ENCODE measurements at places on chromosomes 1 and 21. TPM values are rescaled to one million over a fixed set of nuclear protein-coding genes. Genes with fewer than 3 reads are reported as not detected.

Gene RPTN
- not detected for total RNA-seq

Gene ATP6V0B
- total RNA-seq: 123 TPM

Gene SPRR1B
- not detected for total RNA-seq

Gene ATP1A4
- total RNA-seq: not detected

Gene IFI44L
- total RNA-seq: 80.7 TPM

Gene ASH1L
- total RNA-seq: 63.6 TPM

Gene PLPPR5
- not detected for total RNA-seq

Gene RWDD3
- total RNA-seq: 6.0 TPM

Gene BARHL2
- total RNA-seq: not detected

Gene CFAP141
- not detected for total RNA-seq

Gene DMRTA2
- total RNA-seq: not detected

Gene CNR2
- 0.06 TPM for total RNA-seq

Gene KMO
- total RNA-seq: 1.3 TPM

Gene HSF2BP
- total RNA-seq: 1.1 TPM

Gene MROH7
- total RNA-seq: 1.2 TPM

Gene AVPR1B
- total RNA-seq: not detected

Gene PYGO2
- total RNA-seq: 15.9 TPM

Gene RHEX
- 2.0 TPM for total RNA-seq

Gene F13B
- not detected for total RNA-seq

Gene LDLRAD1
- total RNA-seq: not detected

Gene PEAR1
- 5.4 TPM for total RNA-seq

Gene CENPL
- 5.6 TPM for total RNA-seq
